KBM-7 (cell line): ENCODE measurements at places on chromosomes 3 and 15.

DNA sequence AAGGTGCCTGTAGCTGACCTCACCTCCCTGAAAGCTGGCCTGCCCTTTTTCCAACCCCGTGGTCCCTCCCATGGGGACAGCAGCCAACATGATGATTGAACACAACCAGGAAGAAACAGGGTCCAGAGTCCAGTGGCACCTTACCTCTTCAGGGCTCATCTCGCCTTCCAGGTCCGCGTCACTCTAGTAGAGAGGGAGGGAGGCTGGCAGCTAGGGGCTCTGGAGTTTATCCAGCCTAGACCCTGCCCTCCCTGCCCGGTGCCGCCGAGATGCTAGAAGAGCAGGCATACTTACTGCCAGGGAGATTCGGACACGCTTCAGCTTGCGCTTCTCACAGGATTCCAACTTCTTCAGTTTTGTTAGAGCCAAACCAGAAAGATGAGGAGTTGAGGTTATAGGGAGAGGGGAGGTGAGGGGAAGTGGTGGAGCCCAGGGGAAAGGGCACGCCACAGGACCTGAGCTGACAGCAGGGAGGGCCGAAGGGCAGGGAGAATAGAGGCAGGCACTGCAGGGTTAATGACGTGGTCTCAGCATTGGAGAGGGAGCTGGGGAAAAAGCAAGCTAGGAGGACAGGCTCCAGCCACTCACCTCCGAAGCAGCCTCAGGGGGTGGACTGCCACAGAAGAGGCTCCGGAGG, 9.1 kb downstream of the CLCN2 start:
- DNase-seq: no peak

DNA sequence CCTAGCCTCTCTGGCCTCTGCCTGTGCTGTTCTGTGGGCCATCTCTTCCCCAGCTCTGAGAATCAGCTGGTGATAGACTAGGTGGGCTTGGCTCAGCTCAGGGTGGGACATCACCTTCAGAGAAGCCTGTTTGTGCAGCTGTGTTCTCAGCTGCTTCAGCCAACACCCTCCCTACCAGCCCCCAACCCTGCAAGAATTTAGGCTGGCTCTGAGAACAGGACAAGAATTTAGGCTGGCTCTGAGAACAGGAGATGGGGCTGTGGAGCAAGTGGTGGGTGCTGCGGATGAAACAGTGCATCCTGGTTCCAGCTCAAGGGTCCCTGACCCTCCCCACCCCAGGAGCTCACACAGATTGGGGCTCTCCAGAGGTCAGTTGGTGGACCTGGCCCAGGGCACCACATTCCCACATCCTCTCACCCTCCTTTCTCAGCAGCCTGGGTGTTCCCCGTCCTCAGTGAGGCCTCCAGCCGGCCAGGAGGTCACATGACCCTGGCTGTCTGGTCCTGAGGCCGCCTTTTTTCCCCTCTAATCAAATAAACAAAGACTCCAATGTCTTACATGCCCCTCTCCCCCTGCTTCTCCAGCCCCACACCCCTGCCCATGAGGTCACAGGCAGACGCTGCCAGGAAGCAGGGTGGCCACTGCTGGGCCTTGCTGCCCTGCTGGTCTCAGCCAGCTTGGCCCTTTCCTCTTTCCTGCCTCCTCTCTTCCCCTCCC, 14.9 kb downstream of the PLEKHO2 start:
- no peak for DNase-seq

DNA sequence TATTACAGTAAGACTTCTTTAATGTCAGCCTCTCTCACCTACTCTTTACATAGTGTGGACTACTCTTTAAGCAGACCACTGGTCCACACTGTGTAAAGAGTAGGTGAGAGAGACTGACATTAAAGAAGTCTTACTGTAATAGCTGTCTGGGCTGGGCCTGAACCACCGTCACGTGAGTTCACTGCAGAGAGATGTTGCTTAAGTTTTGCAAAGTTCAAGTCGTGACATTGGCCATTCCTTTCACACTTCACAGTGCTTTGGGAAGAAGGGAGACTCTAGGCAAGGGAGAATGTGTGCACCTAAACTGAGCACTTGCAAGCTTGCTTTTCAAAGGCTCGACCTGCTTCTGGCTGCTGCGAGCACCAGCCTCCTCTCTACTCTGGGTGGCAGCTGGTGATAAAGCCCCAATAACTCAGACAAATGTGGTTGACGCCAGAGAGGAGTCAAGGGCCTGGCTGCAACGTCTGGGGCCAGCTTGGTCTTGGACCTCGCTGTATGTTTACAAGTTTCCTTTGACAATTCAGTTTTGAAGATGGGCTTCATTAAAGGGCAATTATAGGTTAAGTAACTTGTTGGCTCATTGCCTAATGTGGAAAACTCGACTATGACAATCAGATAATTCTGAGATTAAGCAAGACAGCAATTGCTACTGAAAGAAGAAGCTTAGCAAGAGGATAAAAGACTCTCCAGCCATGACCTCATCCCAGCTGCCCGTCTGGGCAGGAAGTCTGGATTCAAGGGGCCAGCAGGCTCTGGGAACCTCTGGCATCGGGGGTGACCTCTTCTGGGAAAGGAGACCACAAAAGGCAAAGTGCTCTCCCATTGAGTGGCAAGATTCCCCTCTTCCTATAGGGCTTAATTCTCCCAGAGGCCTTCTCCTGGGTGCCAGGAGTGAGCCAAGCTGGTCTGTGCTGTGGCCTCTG, 242.1 kb upstream of the TLE3 start:
- peak; percentile 38 for DNase-seq

- no peak for DNase-seq
These were observed 102.4 kb downstream of the LRIG1 start for GRCh38 chr3:66398228-66399025.

GRCh38 chr3:51642462-51642861, 28.6 kb upstream of the TEX264 start:
- DNase-seq: peak; percentile 53

GRCh38 chr3:13254028-13254951, 165.8 kb downstream of the NUP210 start:
- no peak for DNase-seq

GRCh38 chr15:69997813-69998212, 99.9 kb downstream of the TLE3 start:
- peak; percentile 34 for DNase-seq

- no peak for DNase-seq
These were observed 8.9 kb downstream of the ABI3BP start for GRCh38 chr3:100984308-100984707.

- DNase-seq: no peak
These were observed 49.3 kb downstream of the STRIT1 start for GRCh38 chr3:155244216-155244615.
